Sigmoid colon (tissue), 7 donors: ENCODE measurements at places on chromosomes 2 and 18. TPM values are rescaled to one million over a fixed set of nuclear protein-coding genes. Genes with fewer than 3 reads are reported as not detected.

The LHCGR gene
- polyA plus RNA-seq: not detected

DNA sequence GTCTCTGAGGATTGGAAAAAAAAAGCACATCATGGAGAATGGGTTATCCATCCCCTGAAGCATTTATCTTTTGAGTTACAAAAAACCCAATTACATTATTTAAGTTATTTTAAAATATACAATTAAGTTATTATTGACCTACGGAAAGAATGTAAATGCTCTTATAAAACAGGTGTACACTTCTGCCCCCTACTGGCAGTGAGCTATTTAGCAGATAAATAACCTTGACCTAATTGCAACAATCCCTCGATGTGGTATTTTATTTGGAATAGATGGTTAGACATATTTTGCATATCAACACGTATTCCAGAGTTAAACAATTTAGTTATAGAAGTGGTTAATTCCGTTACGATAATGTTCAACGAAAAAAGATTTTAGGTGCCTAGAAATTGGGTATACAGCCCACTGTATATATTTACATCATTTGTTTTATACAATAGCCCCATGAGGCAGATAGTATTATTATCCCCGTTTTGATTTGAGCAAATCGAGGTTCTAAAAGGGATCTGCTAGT is 9.1 kb upstream of the DAW1 start:
- DNase-seq: no peak

- DNase-seq: no peak
Measured at GRCh38 chr2:16202266-16203020, 262.1 kb downstream of the MYCN start.

DNA sequence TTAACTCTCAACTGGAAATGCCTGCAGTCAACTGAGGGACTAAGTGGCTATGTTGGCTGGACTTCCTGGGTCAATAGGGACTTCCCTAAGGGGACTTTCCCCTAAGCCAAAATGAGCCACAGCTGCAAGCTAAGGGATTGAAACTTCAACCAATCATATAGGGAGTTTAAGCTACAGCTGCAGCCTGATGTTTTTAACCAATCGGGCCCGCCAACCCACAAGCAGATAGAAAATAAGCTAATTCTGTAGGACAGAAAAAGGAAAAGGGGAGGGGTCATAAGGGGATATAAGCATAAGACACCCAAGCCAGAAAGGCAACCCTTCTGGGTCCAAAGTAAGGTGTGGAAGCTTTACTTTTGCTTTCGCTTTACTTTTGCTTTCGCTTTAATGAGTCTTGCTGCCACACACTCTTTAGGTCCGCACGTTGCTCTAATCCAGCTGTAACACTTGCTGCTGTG is 927.5 kb downstream of the ERBB4 start:
- no peak for DNase-seq

- peak; percentile 69 for DNase-seq
Measured at GRCh38 chr2:190093793-190094192, 31.3 kb upstream of the MSTN start.
